ENCODE measurements at places on chromosomes 6 and 20. TPM values are rescaled to one million over a fixed set of nuclear protein-coding genes. Genes with fewer than 3 reads are reported as not detected.

Gene METTL24
- total RNA-seq, result 6.4 TPM

Gene CNR1
- not detected for total RNA-seq

Gene PRICKLE4
- 1.9 TPM for total RNA-seq

Gene SFTA2
- total RNA-seq, result not detected

Gene TREM2
- total RNA-seq, result not detected

Gene DEFB132
- not detected for total RNA-seq

Gene RIMS4
- 0.24 TPM for total RNA-seq

Gene OOEP
- not detected for total RNA-seq

Gene BACH2
- total RNA-seq, result 1.9 TPM

Gene CYP24A1
- 0.56 TPM for total RNA-seq

Gene TNFRSF6B
- total RNA-seq, result not detected

Gene ANGPT4
- not detected for total RNA-seq

Gene BNIP5
- total RNA-seq, result not detected

Gene LCA5
- total RNA-seq, result 3.5 TPM

Gene PNPLA1
- 0.26 TPM for total RNA-seq

Gene LY6G6C
- total RNA-seq, result 0.80 TPM

Gene SYTL3
- 0.82 TPM for total RNA-seq

Gene MEP1A
- not detected for total RNA-seq

Gene PGC
- not detected for total RNA-seq

Gene IRF4
- total RNA-seq, result 0.37 TPM

Gene DTD1
- 23.8 TPM for total RNA-seq

Gene GPLD1
- 0.63 TPM for total RNA-seq

Gene DOK5
- 5.4 TPM for total RNA-seq

Gene ECT2L
- total RNA-seq, result not detected

Gene PLN
- total RNA-seq, result not detected

Gene PIGU
- total RNA-seq, result 31.4 TPM

Gene TOX2
- 117 TPM for total RNA-seq

Gene CRISP2
- not detected for total RNA-seq

Gene NT5E
- 26.0 TPM for total RNA-seq

Gene NFATC2
- total RNA-seq, result 0.76 TPM

Gene MAK
- 0.06 TPM for total RNA-seq

Gene GHRH
- not detected for total RNA-seq

Gene LIN28B
- total RNA-seq, result 21.6 TPM

Gene RNF5
- 62.9 TPM for total RNA-seq

Gene FAM83B
- 0.41 TPM for total RNA-seq

Gene OR2H1
- total RNA-seq, result not detected

Gene C20orf173
- not detected for total RNA-seq

Gene MOG
- not detected for total RNA-seq

Gene RSPH3
- 4.0 TPM for total RNA-seq

Gene DLL1
- 1.2 TPM for total RNA-seq

Gene TRIM40
- not detected for total RNA-seq

Gene TSPYL4
- total RNA-seq, result 17.7 TPM

Gene BPI
- not detected for total RNA-seq

All from A673 (cell line).